ENCODE measurements at places on chromosomes 11 and 22.

GRCh38 chr11:103959279-103959942, 77.0 kb upstream of the DDI1 start:
- DNase-seq, result peak; percentile 3

GRCh38 chr11:62556875-62557631, 10.4 kb upstream of the AHNAK start:
- DNase-seq, result no peak

- DNase-seq, result no peak
These were observed 252.0 kb downstream of the BRD1 start for GRCh38 chr22:49575703-49576081.

GRCh38 chr11:132519241-132519815, 1013.0 kb downstream of the OPCML start:
- DNase-seq, result no peak

- DNase-seq, result no peak
These were observed 18.2 kb upstream of the CLPB start for GRCh38 chr11:72452495-72452894.

- no peak for DNase-seq
These were observed 129.7 kb upstream of the LDLRAD3 start for GRCh38 chr11:35814081-35814695.

- DNase-seq, result no peak
These were observed 3.3 kb downstream of the DDT start for GRCh38 chr22:23970816-23971486.

DNA sequence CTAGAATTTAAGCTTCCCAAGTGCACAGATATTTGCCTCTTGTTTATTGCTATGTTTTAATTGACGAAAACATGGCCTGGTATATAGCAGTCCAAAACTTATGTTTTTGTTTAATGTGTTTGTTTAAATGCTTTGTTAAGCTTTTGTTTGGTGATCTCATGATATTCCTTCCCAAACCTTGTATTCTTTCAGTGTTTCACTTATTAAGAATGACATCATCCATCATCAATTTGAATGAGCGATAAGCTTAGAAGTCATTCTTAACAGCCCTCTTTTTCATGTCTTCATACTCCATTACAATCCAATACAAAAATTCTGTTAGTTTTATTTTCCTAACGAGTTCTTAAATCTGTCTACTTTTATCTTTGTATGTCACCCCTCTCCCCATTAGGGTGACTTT, 206.0 kb downstream of the DYNC2H1 start:
- no peak for DNase-seq

DNA sequence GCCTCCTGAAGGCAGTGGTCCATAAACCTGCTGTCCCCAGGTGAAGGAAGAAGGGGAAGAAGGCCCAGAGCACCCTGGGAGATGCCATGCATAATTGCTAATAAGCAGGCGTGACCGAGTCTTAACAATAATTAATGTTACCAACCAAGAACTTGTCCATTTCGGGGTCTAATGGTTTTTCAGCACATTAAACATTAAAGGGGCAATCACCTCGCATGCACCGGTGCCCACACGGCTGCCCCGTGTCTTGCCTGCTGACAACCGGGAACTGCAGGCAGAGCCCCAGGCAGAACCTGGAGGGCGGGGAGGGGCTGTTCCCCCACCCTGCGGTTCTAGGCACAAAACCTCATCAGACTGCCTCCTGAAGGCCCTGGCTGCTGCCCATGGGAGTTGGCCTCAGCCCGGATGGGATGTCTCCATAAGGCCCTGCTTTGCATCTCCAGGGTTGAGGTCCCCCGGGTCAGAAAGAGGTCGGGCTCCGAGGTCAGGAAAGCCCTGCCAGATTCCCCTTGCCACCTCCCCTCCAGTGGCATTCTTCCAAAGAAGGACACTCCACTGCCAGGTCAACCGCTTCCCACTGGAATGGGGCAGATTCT, 169.0 kb downstream of the BUD13 start:
- no peak for DNase-seq

DNA sequence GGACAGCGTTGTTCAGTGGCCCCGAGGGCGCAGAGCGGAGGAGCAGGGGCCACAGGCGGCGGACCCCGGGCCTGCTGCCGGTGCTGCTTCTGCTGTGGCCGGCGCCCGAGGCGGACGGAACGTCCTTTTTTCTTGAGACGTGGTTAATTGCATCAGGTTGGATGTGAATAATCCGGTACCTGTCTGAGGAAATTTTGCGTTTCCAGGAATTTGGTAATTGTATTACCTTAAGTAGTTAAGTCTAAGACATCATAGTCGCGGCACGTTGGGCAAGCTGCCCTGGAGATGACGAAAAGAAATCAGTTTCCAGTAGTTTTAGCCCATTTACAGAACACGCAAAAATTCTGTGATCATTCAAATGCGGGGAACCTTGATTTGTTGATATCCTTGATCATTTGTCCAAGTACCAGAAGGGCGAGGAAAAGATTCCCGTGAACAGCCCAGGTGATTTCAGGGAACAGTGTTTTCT, 789 bp downstream of the SPECC1L start:
- peak; percentile 23 for DNase-seq

GRCh38 chr11:93491973-93492372, 51.2 kb downstream of the SMCO4 start:
- DNase-seq, result no peak

DNA sequence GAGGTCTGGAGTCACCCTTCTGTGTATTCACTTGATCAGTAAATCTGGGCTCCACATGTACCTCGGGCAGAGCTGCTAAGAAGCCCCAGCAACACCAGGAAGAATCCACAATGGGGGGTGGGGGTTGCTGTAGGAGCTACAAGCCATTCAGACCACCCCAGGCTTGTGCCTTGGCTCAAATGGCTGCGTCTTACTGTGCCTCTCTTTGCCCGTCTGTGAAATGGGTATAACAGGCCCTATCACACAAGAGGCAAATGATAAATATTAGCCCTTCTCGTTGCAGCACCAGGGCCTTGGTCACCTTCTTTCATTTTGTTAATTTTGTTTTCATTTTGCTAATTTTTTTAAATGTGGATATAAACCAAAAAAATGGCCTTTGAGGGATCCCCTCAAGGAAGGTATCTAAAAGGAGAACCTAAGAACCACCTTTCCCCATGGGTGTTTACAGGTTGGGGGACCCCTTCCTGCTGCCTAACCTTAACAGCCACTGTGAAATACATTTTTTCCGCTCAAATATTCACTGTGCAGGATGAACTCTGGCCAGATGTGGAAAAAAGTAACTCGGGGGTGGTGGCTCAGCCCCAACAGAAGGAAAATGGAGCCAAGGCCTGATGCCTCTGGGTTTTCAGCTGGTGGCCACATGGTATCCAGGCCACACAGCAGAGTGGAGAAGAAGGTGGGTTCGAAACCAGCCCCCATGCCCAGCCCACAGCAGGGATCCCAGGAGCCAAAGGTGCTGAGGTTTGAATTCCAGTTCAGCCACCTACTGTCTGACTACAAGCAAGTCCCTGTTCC, 284.0 kb downstream of the MN1 start:
- no peak for DNase-seq

DNA sequence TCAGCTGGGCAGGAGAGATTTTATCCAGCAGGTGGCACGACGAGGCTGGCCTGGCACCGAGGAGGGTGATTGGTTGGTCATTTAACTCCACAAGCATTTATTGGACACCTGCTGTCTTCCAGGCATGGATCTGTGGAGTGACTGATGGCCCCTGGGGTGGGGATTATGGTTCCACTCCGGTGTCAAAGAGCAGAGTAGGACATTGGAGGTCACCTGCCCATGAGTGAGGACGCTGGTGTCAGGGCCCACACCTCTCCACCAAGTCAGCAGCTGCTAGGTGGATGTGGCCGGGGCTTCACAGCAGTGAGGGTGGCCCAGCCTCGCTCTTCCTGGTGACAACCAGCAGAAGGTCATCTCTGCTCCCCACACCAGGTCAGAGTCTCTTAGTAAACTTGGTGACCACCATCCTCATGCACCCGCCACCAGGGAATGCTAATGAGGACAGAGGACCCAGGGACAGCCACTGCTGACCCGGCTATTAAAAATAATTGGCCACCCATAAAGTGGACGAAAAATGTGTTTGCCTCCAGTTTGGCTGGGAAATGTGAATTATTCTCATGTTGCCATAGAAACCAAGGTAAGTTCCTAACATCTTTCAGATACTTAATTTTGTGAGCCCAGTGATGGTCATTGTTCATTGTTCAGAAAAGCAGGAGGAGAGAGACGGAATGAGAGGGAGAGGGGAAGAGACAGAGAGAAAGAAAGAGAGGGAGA, 428.7 kb downstream of the TBC1D22A start:
- no peak for DNase-seq

- DNase-seq, result no peak
These were observed 111.2 kb upstream of the RASSF10 start for GRCh38 chr11:12897867-12898266.

GRCh38 chr11:5293028-5293427, 8.7 kb downstream of the OR51B4 start:
- no peak for DNase-seq

GRCh38 chr22:45233386-45233785, 7.3 kb downstream of the KIAA0930 start:
- no peak for DNase-seq

DNA sequence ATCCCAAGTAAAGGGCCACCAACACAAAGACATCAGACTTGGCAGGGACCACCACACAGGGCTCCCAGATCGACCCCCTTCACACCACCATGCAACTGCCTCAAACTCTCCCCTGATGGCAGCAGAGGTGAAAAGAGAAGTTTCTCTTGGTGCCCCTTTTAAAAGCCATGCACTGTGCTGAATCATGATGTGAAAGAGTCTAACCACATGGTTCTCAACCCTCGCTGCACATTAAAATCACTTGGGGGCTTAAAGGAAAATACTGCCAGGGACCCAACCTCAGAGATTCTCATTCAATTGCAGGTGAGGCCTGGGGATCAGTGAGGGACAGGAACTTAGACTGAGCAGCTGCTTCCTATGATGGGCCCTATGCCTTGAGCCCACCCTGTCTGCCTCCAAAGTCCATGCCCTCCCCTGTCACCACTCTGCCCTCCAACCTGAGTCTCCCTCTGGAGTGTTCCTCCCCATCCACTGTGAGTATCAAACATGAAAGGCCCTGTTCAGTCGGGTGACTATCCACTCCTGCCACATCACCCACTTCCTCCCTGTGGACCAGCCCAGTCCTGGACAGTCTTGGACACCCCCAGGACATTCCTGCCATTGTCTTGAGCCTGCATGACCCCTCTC, 40.8 kb downstream of the PLEKHA7 start:
- DNase-seq, result no peak

GRCh38 chr11:76918941-76919386, 58.2 kb downstream of the ACER3 start:
- peak; percentile 50 for DNase-seq

- peak; percentile 13 for DNase-seq
These were observed 15.7 kb downstream of the MYO18B start for GRCh38 chr22:25757686-25758085.

DNA sequence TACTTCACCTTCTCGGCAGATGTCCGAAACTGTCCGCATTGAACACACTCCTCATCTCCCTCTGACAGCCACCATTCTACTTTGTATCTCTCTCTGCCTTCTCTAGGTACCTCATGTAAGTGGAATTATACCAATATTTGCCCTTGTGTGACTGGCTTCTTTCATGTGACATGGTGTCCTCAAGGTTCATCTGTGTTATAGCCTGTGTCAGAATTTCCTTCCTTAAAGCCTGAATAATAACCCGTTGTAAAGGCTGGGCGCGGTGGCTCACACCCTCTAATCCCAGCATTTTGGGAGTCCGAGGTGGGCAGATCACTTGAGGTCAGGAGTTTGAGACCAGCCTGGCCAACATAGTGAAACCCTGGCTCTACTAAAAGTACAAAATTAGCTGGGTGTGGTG, 40.4 kb upstream of the PPP6R3 start:
- DNase-seq, result no peak

- DNase-seq, result no peak
These were observed 222.7 kb downstream of the SWAP70 start for GRCh38 chr11:9886595-9886994.

DNA sequence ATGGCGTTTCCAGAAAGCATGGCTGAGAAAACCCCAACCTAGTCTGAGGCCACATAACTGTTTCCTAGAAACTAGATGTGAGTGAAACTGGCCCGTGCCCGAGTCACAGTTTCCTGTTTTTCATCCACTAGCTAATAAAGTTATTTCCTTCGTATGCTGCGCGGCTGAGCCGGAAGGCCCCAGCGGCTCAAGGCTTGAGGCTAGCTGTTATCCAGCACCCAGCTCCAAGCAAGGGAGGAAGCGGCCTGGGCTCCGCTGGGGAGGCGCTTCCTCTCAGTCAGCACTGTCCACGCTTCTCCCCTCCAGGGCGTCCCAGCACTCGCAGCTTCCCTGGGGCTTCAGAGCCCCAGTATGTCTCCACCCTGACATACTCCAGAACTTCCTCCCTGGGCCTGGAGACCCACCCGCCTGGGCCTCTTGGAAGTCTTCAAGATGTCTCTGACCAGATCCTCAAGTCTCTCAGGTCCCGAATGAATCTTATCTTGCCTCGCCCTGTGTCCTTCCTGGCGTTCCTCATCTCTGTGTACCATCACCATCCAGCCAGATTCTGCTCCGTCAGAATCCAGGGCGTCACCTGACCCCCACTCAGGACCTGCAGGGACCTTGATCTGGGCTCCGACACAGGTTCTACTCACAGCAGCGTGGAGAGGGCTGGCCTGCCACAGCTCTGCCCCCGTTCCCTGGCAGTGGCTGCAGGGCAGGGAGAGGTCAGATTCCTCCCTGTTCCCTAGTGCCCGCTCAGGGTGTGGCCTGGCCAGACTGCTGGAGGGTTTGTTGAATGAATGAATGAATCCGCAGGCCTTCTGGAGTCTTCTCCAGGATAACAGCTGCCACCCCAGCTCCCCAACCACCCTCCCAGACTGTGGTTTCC, 81.9 kb downstream of the LRRC32 start:
- peak; percentile 93 for DNase-seq

DNA sequence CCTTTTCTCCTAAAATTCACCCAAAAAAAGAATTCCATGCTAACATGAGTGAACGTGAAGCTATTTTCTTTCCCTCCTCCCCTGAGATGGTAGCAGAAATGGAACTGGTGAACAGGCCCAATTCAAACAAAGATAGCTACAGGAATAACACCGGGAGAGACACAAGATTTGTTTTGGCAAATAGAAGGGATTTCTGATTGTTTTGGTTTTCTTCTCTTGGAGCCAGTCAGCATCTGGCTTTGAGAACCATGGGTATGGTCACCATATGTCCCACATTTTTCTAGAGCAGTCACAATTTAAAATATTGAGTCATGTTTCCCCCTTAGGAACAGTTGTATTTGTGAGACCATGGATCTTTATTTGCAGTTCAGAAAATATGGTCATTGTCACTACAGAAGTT, 214.1 kb downstream of the FAM76B start:
- DNase-seq, result no peak

- DNase-seq, result no peak
These were observed 9.9 kb upstream of the CELSR1 start for GRCh38 chr22:46547179-46547882.

- DNase-seq, result no peak
These were observed 58.3 kb downstream of the GRIK4 start for GRCh38 chr11:120569861-120570260.

GRCh38 chr11:132343445-132344175, 973.2 kb downstream of the NTM start:
- DNase-seq, result no peak

Data from suppressor macrophage (primary cell).